ENCODE measurements at places on chromosomes 2 and 18. TPM values are rescaled to one million over a fixed set of nuclear protein-coding genes. Genes with fewer than 3 reads are reported as not detected.

- no peak overlapping the region for H3K27ac ChIP-seq
- no peaks in the 10 kb centered on the region for H3K36me3 ChIP-seq
- H3K4me3 ChIP-seq, result no peak overlapping the region
- no peaks in the 10 kb centered on the region for H3K4me1 ChIP-seq
- DNase-seq, result no peak
These were observed 1132.4 kb upstream of the CDH2 start for GRCh38 chr18:29309366-29309765.

GRCh38 chr2:20501974-20502373 is 55.1 kb downstream of the RHOB start:
- no peaks in the 10 kb centered on the region for H3K36me3 ChIP-seq
- no peaks in the 10 kb centered on the region for H3K27me3 ChIP-seq
- no peak overlapping the region for H3K4me3 ChIP-seq
- H3K27ac ChIP-seq, result no peak overlapping the region
- H3K4me1 ChIP-seq, result peaks cover 22% of the 10 kb centered on the region

DNA sequence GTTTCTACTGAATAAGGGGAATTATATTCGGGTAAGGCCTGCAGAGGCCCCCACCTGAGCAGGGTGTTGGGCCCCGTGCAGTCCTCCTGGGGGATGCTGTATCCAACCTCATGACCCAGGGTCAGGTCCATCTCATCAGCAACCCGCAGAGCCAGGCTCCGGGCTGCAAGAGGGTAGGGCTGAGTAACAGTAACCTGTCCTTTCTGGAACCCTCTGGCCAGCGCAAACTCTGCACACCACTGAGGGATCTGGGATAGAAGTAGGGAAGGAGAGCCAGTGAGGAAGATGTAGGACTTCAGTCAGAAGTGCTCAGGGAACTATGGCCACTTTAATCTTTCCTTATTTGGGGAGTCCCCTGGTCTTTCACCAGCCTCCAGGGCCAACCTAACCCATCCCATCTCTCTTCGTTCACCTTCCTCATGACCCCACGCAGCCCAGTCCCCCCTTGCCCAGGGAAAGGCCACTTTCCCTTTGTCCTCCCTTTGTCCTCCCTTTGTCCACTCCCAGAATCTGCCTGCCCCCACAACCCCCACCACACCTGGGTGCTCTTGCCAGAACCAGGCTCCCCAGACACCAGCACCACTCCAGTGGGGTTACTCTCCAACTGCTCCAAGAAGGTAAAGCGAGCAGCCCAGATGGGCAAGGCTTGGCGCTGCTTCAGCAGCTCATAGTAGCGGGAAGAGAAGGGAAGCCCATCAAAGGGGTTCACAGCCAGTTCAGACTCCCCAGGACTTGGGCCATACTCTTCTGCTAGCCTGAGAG is 895 bp downstream of the DQX1 start:
- H3K4me3 ChIP-seq, result no peak overlapping the region
- peaks cover 19% of the 10 kb centered on the region for H3K36me3 ChIP-seq
- H3K27me3 ChIP-seq, result peaks cover 8% of the 10 kb centered on the region
- peaks cover 11% of the 10 kb centered on the region for H3K4me1 ChIP-seq

The CYP26B1 gene
- total RNA-seq, result 0.77 TPM

The LANCL1 gene
- 38.3 TPM for total RNA-seq

DNA sequence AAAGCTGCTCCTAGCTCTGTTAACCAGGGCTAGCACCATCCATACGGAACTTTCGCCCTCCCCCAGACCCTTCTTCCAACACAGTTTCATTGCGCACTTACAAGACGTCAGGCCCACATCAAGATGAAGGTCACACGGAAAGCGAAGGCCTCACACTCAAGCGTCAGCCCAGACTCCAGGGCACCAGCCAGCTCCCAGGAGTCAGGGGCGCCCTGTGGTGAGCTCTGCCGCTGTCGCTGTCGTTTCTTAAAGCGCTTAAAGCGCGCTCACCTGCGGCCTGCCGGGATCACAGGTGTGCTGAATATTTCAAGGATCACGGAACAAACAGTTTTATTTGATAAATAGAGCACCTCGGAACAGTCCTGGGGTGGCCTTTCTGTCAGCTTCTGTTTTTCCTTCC is 163.1 kb downstream of the CDH20 start:
- no peak for DNase-seq
- H3K36me3 ChIP-seq, result no peaks in the 10 kb centered on the region
- H3K4me3 ChIP-seq, result no peak overlapping the region
- H3K27me3 ChIP-seq, result no peaks in the 10 kb centered on the region
- H3K27ac ChIP-seq, result no peak overlapping the region

The TRIP12 gene
- total RNA-seq, result 379 TPM

The KCNG2 gene
- total RNA-seq, result 0.16 TPM

DNA sequence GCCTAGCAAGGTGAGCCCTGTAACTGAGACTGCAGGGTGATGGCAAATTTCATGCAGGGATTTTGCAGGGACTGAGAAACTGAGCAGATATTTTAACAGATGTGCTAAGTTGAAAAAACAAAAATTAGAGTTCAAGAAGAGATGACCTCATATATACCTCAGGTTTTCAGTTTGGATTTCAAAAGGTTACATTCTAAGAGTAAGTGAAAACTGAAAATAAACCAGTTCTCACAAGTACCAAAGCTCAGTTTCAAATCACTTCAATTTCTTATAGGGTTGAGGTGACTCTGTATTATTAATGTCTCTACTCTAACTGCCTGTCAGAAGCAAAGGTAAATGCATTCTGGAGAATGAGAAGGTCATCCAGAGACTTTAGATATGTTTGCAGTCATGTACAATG is 237.4 kb upstream of the VRK2 start:
- no peaks in the 10 kb centered on the region for H3K4me1 ChIP-seq
- no peak overlapping the region for H3K27ac ChIP-seq
- H3K27me3 ChIP-seq, result no peaks in the 10 kb centered on the region
- DNase-seq, result no peak
- H3K4me3 ChIP-seq, result no peak overlapping the region
- H3K36me3 ChIP-seq, result no peaks in the 10 kb centered on the region
